SK-N-SH treated with all-trans-retinoic acid at 6 μM for 48 hours (cell line): ENCODE measurements at places on chromosomes 3 and 15.

DNA sequence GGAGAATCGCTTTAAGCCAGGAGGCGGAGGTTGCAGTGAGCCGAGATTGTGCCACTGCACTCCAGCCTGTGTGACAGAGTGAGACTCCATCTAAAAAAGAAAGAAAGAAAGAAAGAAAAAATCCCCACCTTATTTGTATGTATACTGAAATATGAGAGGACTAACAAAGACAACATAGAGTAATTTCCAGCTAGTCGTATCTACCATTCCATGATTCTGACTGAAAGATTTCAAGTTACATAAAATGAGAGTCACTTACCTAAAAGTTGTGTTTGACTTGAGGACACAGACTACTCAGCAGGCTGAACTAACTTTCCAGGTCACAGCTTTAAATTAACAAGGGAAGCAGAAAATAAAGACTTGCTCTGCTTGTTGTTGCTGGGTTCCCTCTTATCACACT lies 18.8 kb upstream of the PRKCI start:
- no peak for ATAC-seq

- ATAC-seq: peak; percentile 96
Observed at GRCh38 chr3:53881691-53882593, at the start of gene ACTR8. Gene ACTR8, minus strand, starts transcription at chr3:53882152. Its CDS starts 51 bp downstream, at chr3:53882101.

DNA sequence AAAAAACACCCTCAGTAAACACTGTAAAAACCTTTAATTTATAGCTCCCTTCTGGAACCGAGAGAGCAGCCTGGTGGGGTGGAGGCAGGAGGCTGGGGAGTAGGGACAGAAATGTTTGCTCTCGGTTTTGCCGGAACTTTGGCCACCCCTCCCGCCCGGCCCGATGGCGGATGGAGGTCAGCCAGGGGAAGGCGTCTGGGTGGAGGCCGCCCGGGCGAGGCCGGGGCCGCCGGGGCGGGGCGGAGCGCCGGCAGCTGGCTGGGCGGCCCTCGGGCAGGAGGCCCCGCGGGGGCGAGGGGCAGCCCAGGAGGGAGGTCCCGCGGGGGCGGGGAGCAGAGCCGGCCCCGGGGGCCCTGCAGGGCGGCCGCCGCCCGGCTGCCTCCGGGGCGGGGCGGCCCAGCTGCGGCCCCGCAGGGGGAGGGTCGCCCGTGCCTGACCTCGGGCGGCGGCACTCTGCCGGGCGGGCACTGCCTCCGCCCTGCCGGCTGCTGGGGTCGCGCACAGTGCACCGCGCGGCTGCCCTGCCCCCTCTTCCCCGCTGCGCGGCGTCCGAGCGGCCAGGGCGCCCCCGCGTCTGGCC lies 829 bp upstream of the SKIL start:
- ATAC-seq: peak; percentile 66

GRCh38 chr3:178381971-178382448 lies 154.2 kb upstream of the KCNMB2 start:
- ATAC-seq: peak; percentile 2; the same call in 1 of the 3 replicates

- ATAC-seq: no peak
Observed at GRCh38 chr3:134699721-134700120, 48.9 kb upstream of the KY start.

DNA sequence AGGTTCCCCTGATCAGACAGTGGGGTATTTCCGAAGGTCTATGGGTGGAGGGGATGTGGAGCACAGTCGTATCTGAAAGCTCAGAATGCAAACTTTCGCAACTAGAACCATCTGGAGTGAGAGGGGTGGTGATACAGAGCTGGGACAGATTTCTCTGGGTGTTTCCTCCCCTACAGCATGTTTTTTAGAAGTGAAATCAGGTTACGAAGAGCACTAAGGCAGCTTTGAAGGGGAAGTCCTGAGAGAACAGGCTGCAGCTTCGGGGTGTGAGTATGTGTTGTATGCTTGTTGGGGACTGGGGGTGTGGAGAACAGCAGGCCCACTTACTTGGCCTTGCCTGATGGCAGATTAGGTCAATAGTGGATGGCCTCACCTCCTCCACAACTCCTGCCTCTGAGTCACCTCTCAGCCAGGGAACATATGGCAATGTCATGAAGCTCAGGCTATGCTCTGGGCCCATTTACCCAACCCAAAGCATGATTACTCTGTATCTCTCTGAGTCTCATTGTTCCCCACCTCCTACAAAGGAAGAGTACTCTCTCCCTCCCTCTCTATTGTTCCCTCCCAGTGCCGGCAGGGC lies 107.2 kb upstream of the RASGRP1 start:
- no peak for ATAC-seq

- ATAC-seq: peak; percentile 83
Observed at GRCh38 chr15:67150023-67150860, 84.8 kb downstream of the SMAD3 start.

DNA sequence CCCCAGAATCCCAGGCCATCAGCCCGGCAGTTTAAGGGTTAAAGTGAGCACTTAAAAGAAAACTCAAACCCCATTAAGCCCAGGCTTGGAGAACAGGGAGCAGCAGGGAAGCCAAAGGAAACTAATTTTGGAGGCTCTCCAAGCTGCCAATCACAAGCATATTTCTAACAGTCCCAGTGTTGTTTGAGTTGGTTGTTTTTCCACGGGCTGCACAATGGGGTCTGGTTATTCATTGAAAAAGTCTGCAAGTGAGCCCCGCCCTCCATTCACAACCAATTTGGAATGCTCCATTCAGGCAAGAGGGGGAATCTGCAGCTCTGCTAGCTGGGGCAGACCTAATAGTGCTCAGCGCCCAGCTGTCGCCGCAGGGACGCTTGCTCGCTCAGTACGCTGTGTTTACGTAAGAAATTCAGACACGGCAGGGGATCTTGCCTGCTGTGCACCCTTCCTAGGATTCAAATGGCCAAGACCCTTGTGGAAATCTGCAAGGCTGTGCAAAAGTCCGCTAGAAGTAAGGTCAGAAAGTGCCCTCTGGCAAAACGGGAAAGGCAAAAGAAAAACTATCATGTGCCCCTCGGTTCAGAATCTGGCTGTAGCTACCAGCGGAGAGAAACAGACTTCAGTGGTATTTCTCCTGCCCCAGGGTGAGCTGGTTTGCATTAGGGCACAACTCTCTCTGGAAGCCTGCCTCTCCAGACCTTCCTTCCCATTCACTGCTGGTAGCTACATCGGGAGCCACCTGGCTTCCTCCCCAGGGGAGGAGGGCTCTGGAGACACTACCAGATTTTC lies 11.0 kb downstream of the ETV5 start:
- ATAC-seq: peak; percentile 88

- no peak for ATAC-seq
Observed at GRCh38 chr3:9681723-9682081, 21.9 kb upstream of the CPNE9 start.

DNA sequence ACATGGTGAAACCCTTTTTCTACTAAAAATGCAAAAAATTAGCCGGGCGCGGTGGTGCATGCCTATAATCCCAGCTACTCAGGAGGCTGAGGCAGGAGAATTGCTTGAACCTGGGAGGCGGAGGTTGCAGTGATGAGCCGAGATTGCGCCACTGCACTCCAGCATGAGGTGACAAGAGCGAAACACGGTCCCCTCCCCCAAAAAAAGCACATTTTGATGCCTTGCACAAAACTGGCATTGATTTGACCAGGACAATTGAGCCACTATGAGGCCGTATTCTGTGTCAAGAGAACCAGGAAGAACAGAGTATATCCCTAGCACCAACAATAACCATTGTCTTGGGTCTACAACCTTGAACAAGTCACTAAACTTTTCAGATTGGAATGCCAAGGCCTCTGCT lies 50.6 kb downstream of the SH3BP5 start:
- ATAC-seq: no peak

GRCh38 chr3:187958432-187959003 lies 195.4 kb upstream of the LPP start:
- no peak for ATAC-seq

GRCh38 chr3:151724576-151725562 lies 8.9 kb upstream of the AADACL2 start:
- ATAC-seq: no peak

DNA sequence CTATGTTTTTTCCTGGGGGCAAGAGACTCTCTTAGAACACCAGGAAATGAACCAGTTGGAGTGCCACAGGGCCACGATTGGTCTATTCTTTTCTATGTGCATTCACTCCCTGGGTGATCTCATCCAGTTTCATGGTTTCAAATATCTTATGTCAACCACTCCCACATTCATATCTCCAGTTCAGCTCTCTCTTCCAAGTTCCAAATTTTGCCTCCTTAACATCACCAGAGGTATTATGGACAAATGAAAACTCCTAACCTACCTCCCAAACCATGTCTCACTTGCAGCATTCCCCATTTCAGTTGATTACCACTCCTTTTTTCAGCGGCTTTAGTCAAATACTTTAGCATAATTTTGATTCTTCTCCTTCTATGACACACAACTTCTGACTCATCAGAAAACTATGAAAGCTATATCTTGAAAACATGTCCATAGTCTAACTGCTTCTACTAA lies 203.1 kb upstream of the SEMA6D start:
- ATAC-seq: peak; percentile 71

GRCh38 chr15:40449275-40449674 lies 8.5 kb downstream of the BAHD1 start:
- ATAC-seq: peak; percentile 61

- ATAC-seq: no peak
Observed at GRCh38 chr3:134323966-134324962, 50.0 kb downstream of the AMOTL2 start.

DNA sequence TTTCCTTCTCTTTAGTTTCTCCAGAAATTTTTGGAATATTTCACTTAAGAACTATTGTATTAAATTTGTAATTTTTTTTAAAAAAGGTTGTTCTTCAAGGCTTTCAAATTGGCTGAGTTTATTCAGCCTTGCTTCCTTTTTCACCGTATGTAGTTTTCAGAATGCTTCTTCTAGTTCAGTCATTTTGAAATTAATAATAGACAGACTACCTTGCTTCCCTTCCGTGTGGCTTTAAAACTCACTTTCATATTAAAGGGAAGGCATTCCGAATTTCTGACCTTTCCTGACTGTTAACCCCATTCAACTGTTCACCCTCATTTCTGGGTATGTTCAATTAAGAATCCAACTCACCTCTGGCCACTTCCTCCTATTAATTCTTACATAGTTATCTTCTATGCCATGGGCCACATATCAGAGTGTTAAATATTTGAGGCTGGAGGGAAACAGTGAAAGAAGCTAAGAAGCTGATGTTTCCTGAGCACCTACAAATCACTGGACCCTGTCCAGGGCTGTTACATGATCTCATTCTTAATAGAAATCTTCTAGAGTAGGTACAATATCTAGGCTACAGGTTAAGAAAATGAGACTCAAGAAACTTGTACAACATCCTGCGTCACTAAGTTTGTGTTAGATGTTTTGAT lies 237.5 kb downstream of the P3H2 start:
- no peak for ATAC-seq

- no peak for ATAC-seq
Observed at GRCh38 chr15:60573936-60574335, 95.0 kb upstream of the ICE2 start.

GRCh38 chr15:99250494-99250856 lies 806 bp upstream of the LRRC28 start:
- no peak for ATAC-seq

- ATAC-seq: no peak
Observed at GRCh38 chr3:194287977-194288706, 63.0 kb downstream of the CPN2 start.

DNA sequence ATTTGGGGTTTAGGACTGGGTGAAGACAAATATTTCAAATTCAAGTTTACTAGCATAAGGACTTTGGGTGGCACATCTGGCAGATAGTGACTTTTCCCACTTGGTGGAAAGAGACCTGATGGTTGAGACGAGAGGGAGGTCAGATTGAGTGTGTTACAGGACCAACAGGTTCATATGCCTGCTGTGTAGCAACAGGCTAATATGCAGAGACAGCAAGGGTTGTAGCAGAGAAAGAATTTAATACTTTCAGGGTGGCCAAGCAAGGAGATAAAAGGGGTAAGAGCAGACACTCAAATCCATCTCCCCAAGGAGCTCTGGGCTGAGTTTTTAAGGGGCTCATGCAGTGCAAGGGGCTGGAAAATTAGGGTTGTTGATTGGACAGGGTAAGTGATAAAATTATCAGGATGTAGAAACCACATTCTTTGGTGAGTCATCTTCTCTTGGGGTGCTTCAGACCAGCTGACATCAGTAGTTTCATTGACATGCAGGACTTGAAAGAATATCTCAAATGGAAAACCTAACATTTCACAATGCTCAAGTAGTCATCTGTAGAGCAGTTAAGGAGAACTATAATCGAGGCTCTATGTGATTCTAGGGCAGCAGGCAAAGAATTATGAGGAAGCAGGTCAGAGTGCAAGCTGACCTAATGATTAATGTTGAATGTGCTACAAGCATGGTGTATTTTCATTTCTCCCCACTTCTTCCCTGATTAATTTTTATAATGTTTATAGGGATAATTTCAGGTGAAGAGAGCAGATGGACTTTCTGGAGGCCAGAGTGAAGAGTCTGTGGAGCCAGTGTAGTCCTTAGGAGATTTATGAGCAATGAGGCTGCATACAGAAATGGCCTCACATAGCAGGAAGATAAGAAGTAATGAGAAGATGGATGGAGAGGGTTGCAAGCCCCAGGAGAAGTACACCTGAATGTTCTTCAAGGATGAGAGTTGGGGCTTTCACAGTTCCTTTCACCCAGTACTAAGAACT lies 13.7 kb downstream of the FOXB1 start:
- ATAC-seq: no peak

GRCh38 chr15:96354731-96355567 lies 24.4 kb downstream of the NR2F2 start:
- ATAC-seq: peak; percentile 20; the same call in 1 of the 3 replicates

DNA sequence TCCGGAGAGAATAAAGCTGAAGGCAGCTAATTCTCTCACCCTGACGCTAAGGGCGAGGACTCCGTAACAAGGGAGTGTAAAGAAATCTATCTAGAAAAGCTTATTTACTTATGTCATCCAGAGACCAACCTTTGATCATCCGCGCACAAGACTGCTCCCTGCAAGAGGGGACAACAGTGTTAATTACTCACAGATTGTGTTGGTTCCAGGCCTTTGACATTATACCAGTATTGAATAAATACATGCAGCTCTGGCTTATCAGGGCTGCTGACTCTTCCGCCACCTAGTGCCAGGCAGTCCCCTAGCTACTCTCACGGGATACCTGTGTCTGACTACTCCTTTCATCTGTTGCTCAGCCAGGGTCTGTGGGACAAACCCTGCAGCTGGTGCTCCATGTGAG lies 211.7 kb downstream of the DTWD1 start:
- ATAC-seq: peak; percentile 74

- no peak for ATAC-seq
Observed at GRCh38 chr3:122391681-122392446, 7.9 kb downstream of the FAM162A start.

GRCh38 chr15:75713338-75713895 lies 769 bp upstream of the CSPG4 start:
- ATAC-seq: no peak
